Left ventricle myocardium superior (tissue), 1 donor: ENCODE measurements at places on chromosomes 16 and 17.

DNA sequence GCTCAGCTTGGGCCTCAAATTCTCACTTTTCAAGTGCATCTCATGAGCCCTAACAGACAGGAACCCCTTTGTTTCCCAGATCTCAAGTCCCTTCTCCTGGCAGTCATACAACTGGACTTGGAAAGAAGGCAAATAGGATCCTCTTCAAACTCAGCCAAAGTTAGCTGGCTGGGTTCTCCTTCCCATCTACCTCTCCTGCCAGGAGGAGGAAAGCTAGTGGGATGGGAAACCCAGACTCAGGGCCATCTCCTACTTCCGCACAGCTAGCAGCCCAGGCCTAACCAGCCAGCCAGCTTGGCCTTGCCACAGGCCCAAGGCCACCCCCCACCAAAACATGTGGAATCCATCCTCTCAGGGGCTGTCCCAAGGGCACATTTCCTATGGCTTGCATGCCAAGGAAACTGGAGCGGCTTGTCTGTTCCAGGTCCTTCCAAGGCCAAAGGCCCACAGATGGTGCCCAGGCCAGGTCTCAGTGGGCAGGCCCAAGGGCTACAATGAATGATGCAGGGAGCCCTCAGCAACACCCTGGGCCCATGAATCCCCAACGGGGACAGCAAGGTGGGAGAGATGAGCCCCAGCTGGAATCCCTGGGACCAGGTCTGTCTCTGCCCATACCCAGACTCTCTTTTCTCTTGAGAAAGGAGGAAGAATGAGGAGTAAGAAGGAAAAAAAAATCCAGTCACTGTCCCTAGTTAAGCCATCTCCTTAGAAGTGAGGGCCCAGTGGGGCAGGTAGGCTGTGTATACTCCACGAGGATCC, 1.7 kb downstream of the SMARCD2 start:
- DNase-seq = peak; percentile 60

DNA sequence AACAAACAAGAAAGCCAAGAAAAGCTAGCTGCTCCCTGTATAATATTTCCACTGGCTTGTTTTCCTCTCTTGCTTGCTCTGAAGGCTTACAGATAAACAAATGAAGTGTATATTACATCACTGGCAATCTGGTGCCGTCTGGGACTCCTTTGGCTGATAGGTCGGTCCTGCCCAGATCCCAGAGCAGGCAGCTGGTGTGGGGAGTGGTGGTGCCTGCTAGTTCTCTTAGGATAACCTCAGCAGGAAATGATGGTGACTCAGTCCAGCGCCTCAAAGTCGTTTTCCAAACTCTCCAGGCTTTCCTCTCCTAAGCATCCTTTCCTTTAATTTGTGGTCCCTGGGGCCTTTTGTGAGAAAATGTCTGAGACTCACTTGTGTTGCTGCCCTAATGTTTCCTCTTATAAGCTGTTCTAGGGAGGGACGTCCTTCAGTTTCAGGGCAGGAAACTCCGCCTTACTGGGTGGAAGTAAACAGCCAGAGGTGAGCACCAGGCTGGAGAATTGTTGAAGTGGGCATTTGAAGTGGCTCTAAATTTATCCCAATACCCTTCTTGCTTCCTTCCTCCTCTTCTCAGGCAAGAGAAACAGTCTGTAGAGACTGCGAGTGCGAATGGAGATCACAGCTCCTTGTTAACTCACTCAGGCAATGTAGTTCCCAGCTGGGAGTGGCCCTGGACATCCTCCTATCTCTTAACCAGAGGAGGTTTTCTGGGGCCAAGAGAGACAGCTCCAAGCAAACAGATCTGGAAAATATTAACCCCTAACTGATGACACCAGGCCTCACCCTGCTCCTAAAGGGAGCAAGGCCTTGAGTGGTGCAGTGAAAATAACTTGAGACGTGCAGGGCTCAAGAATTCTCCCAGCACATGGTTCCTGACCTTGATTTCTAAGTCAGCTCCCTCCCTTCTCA, 34.9 kb downstream of the CD300LF start:
- DNase-seq = peak; percentile 68

DNA sequence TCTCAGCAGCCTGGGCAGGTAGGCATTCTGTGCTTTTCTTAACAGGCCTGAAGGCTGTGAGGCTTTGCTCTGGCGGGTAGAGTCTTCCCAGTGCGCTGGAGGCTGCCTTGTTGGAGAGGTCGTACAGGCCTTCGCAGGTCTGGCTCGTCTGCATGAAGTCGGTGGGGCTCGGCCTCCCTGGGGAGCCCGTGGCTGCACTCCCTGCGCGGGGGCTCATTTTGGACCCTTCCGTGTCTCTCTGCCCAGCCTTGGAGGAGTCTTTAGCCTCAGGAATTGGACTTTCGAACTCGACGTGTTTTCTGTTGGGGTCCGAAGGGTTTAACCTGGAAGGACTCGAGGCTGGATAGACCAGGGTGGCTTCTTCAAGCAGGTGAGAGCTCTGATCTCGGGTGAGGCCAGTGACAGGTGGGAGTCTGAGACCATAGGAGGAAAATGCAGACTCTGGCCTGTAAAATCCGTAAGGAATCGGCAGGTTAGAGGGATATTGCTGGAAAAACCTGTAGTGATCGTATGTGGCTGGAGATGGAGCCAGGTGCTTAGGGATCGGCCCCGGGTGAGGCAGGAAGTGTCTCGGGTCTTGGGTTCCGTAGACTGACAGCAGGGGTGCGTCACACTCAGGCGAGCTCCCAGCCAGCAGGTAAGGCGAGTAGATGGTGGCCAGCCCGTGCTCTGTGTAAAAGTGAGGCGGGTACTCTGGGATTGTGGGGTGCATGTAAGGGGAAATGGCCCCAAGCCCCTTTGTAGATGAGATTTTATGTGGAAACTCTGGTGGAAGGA, 8.6 kb downstream of the ZNF750 start:
- DNase-seq = peak; percentile 19

DNA sequence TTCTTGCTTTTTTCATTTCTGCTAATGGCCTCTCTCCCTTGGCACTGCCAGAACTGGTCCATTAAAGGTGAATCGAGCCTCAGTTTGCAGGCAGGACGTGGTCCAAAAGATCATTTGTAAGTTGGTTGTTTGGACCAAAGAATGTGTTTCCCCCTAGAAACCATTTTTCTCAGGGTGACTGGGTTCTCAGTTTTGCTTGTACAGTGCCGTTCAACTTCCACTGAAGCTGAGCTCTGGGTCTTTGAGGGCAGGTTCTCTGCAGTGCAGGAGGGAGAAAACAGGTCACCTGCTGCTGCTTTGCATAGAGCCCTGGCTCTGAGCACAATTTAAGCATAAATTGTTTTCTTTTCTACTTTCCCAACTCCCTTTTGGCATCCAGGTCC, 9.0 kb upstream of the AMZ2 start:
- DNase-seq = no peak

DNA sequence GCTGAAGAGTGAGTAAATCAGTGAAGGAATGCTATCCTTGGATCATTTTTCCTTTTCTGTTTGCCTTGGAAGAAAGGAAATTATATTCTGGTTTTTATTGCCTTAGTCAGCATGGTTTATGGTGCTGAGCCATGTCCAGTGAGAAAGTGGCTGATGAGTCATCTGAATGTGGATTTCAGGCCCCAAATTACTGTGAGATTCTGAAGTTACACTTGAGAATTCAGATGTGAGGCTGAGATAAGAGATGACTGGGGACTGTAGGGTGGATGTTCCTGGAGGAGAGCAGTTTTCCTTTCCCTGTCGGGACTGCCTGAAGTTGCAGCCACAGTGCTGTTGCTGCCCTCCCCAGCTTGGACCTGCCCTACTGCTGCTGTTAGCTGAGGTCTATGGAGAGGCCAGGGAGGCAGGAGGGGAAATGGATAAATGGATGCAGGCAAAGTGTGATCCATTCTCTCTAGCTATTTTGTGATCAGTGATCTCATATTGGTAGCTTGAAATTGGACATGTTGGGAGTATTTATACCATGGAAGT, 4.2 kb upstream of the MAP3K14 start:
- DNase-seq = no peak
